ENCODE measurements at places on chromosomes 7 and 10.

- no peak for DNase-seq
Observed at GRCh38 chr10:123475466-123475865, 190.7 kb upstream of the GPR26 start.

GRCh38 chr10:110455446-110455845, 42.3 kb upstream of the DUSP5 start:
- no peak for DNase-seq

DNA sequence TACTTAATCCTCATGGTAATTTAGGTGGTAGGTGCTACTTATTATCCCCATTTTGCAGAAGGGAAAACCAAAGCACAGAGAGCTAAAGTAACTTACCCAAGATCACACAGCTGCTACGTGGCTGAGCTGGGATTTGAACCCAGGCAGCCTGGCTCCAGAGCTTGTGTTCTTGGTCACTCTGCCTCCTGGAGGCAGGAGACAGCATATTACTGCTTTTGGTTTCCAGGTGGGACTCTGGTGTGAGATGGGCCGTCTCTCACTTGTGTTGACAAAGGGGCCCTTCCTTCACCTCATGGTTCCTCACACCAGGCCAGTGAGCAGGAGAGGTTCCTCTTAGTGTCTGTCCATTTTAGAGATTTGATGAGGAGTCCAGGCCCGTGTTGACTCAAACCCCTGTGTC, 79.8 kb upstream of the PPIF start:
- no peak for DNase-seq

DNA sequence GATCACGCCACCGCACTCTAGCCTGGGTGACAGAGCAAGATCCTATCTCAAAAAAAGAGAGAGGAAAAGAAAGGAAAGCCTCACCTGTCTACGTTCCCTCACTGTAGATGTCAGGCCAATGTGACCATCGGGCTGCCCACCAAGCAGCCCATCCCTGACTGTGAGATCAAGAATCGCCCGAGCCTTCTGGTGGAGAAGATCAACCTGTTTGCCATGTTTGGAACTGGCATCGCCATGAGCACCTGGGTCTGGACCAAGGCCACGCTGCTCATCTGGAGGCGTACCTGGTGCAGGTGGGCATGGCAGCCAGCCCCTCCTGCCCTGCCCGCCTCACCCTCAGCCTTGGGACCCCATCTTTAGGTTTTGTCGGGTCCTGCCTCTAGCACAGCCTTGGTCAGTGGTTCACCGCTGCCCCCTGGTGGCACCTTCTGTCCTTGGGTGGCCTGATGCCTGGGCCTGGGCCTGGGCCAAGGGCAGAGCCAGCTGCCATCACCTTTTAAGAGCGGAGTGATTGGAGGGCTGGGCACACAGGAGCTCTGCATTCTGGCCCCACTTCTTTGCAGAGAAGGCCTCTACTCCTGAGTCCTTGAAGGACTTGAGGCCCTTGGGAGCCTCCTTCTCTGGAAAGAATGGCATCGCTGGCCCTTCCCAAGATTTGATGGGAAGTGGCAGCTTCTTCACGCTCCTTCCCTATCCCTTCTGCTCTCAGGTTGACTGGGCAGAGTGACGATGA, 14.4 kb upstream of the AHCYL2 start:
- DNase-seq, result peak; percentile 59

DNA sequence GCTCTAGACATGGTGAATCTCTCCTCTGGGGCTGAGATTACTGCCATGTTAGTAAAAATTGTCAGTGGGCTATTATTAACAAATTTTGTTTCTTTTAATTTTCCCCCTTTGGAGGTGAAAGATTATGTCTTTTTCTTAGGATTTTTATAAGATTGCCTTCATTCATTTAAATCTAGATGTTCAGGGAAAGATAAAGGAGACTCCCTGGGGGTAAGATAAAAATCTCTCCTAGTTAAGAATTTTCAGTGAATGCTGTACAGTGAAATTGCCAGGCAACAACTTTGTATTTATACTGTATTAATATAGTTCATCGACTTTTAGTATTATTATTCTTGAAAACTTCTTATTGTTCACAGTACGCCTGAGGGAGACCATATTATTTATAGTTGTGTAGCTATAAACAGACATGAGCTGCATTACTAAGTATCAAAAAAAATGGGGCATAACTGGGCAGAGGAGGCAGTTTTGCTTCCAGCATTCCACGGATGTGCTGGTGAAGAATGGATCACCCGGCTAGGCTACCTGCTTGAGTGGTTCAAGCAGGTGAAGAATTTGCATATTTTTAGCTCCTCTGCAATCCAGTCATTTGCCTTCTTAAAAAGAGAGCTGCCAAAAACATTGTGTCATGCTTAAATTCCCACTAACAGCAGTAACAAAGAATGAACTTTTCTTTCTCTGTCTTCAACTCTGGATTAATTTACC, 552.1 kb downstream of the DNAJB9 start:
- no peak for DNase-seq

GRCh38 chr10:14751921-14752320, 22.8 kb downstream of the FAM107B start:
- no peak for DNase-seq

GRCh38 chr7:77416621-77417371, 647 bp upstream of the GSAP start:
- DNase-seq, result peak; percentile 49

DNA sequence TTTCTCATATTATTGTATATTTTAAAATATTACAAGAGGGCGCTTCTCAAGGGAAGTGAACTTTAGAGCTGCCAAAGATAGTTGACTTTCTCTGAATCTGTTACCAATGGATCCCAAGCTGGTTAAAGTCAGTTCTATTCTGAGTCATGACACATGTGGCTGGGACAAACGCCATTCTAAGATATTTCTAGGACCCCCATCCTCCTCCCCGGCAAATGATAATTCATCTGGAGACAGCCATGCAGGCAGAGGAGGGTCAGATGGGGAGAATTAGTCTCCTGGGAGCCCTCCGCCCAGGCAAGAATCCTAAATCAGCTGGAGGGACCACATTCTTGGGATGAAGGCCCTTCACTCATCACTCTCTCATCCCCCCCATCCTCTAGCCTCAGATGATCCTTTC, 187.7 kb downstream of the GFRA1 start:
- DNase-seq, result no peak

DNA sequence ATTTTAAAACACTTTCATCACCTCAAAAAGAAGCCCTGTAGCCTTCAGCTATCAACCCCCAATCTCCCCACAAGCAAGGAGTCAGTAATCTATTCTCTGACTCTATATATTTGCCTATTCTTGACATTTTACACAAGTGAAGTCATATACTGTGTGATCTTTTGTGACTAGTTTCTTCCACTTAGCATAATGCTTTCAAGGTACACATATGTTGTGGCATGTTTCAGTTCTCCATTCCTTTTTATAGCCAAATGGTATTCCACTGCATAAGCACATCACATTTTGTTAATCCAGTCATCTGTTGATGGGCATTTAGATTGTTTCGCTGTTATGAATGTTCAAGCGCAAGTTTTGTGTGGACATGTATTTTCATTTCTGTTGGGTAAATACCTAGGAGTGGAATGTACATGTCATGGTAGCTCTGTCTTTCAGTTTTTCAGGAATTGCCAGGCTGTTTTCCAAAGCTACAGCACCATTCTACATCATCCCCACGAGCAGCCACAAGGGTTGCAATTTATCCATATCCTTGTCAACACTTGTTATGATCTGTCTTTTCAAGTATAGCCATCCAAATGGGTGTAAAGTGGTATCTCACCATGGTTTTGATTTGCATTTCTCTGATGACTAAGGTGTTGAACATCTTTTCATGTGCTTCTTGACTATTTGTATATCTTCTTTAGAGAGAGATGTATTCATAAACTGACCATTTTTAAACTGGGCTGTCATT, 405.6 kb downstream of the KCNMA1 start:
- no peak for DNase-seq

GRCh38 chr10:33965795-33966581, 631.5 kb upstream of the NRP1 start:
- no peak for DNase-seq

DNA sequence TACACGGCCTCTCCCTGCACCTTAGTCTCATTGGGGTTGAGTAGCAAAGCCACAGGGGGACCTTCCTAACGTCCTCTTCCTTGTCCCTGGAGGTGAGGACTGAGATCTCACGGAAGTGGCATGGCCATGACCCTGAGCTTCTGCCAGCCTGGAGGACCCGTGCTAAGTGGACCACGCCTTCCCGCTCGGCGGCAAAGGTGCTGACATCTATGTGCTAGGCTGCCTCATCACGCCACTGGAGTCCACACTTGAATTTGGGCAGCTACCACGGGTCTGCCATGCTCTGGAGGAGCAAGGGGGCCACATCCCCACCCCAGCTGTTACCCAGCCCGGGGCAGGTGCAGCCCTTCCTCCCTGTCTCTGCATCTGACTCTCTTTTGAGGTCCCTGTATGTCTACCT, 15.3 kb downstream of the GHRHR start:
- no peak for DNase-seq

All from NCI-H1105 (cell line).